Stimulated activated CD4-positive, alpha-beta T cell treated with anti-CD3 and anti-CD28 coated beads, TNF-alpha, amount 100 ng/mL, for 4 hours (primary cell): ENCODE measurements at places on chromosomes 16 and 17.

GRCh38 chr17:27756467-27757371 is 43.6 kb downstream of the NOS2 start:
- peak; percentile 8 for DNase-seq

DNA sequence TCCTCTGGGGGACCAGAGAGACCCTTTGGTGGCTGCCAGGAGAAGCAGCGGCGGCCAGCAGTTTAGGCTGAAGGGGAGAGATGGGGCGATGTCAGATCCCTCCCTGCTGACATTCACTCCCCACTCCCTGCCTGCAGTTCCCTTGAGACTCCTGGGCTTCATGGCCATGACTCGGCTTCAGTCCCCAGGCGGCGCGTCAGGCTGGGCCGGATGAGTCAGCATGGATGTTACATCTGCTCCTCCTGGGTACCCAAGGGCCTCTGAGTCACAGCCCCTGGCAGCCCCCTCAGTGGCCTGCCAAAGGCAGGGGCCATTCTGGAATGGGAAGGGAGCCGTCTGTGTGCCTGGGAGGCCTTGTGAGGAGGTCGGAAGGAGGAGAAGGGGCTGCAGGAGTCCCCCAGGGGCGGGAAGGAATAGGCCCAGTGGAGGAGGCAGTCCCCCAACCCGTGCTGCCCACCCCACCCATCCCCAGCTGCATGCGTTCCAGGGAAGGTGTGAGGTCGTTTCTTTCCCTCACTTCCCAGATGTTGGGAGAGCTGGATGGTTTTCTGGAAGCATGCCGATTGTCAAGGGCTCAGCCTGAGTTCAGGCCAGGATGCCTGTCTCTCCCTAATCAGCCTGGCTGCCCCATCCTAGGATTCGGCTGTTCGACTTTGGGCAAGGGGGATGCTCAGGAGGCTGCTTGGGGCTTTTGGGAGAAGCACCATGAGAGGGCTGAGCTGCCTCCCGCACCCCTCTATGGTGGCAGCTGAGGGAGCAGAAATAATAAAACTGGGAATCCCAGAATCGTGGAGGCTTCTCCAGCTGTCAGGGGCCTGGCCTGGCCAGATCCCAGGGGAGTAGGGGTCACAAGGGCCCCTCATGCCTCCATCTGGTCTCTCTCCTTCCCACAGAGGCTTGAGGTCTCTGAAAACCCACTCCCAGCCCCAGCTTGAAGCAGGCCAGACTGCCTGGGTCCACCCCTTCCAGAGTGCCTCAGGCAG is 9.7 kb downstream of the RHBDL3 start:
- DNase-seq, result no peak

GRCh38 chr17:27994586-27994985 is 47.9 kb upstream of the NLK start:
- no peak for DNase-seq

DNA sequence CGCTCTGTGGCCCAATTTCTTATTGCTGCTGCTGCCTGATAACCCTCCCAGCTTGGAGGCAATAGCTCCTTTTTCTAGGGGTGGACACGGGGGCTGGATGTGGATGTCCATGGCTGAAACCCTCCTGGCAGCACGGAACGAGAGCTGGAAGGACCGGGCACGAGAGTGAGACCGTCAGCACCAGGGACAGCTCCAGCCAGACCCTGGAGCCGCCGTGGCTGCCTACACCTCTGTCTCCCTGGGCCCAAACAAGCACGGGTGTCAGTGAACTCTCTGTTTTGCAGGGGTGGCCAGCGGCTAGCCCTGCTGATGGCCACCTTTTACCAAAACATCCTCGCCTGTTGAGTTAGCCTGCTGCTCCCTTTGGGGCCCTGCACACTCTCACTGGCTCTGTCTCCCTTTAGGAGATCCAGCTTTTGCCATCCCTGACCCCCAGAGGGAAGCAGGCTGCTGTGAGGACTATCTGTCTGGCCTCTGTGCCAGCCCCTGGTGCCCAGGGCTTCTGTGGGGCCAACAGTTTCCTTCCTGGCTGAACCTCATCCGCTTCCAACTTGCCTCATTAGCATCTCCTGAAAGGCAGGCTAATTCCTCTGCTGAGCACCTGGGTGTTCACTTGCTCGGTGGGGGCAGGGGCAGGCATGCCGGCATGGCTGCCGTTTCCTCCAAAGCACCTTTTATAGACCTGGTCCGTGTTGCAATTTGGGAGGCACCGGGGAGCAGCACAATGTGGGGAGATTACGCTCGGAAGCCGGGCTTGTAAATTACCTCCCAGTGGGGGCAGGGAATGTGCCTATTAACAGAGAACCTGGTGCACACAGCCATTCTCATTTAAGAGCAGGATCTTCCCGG is 118.1 kb downstream of the ENGASE start:
- DNase-seq, result no peak

DNA sequence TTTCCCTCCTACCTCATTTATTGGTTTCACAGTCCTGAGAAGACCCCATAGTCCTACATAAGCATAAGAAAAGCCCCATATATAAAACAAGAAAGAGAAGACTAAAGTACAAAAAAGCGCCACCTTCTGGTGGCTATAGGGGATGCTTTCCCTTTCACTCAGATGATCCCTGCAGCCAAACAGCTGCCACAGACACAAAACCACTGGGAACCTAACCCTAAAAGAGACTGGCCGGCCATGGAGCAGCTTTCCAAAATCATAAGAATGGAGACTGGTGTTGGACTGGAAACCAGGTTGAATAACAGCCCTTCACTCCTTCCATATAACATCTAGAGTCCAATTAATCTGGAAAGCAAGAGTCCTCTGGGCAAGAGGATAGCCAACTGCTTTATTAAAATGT is 11.4 kb downstream of the DYNC1LI2 start:
- no peak for DNase-seq

- DNase-seq, result no peak
Observed at GRCh38 chr17:10107316-10108165, 90.9 kb downstream of the GAS7 start.

DNA sequence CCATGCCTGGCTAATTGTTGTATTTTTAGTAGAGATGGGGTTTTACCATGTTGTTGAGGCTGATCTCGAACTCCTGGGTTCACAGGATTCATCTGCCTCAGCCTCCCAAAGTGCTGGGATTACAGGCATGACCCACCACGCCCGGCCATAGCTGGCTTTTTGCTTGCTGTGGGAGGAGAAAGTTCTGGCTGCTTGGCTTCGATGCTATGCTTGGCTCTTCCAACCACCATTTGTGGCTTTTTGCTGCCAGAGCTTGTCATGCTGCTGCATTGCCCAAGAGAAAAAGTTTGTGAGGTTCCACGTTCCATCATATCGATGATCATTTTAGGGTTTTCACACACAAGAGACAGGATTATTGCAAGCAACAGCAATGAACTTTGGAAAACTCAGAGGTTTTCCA is 16.2 kb downstream of the BMERB1 start:
- DNase-seq, result no peak

GRCh38 chr17:77466140-77466539 is 325.4 kb downstream of the SEC14L1 start:
- DNase-seq, result no peak

DNA sequence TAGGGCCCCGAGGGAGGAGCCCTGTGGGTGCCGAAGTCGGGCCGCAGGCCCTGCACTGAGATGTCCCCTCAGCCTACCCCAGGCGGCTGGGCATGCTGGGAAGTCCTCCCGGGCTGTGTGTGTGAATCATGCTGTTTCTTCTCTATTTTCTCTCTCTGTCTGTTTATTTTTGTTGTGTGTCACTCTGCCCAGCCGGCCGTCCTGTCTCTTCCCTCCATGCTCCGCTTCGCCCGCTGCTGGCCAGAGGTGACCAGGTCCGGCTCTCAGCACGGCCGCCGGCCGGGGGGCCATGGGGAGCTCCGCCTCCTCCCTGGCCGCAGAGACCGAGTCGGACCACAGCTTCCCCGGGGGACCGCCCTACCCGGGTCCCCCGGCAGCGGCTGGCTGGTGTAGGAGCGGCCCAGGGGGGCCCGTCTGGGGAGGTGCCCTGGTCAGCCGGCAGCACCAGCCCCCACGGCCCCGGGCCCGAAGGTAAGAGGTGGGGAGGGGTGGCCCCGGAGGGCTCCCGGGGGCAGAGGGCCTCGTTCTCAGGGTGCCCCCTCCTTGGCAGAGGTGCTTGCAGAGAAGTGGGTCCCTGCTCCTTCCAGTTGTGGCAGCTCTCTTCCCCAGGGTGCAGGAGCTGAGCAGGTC is 12.5 kb downstream of the CAPN15 start:
- no peak for DNase-seq

DNA sequence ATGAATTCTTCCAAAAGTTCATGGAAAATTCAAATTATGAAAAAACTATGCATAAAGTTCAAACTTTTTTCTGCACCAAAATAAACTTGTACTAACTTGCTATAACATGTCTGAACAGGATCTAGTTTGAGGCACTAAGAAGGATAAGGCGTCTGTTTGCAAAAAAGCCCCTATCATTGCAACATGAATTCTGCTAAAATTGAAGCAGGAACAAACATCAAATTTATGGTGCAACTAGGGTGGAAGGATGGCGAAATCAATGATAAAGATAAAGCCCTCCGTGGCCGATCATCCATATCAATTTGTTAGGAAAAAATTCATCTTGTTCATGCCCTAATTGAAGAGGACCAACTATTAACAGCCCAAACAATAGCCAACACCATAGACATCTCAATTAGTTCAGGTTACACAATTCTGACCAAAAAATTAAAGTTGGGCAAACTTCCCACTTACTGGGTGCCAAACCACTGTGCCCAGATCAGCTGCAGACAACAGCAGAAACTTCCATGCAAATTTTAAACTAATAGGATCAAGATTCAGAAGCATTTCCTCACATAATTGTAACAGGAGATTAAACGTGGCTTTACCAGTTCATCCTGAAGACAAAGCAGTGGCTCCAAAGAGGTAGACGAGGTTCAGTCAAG is 12.9 kb downstream of the IL21R start:
- no peak for DNase-seq

GRCh38 chr16:11498683-11499082 is 88.0 kb downstream of the LITAF start:
- no peak for DNase-seq

DNA sequence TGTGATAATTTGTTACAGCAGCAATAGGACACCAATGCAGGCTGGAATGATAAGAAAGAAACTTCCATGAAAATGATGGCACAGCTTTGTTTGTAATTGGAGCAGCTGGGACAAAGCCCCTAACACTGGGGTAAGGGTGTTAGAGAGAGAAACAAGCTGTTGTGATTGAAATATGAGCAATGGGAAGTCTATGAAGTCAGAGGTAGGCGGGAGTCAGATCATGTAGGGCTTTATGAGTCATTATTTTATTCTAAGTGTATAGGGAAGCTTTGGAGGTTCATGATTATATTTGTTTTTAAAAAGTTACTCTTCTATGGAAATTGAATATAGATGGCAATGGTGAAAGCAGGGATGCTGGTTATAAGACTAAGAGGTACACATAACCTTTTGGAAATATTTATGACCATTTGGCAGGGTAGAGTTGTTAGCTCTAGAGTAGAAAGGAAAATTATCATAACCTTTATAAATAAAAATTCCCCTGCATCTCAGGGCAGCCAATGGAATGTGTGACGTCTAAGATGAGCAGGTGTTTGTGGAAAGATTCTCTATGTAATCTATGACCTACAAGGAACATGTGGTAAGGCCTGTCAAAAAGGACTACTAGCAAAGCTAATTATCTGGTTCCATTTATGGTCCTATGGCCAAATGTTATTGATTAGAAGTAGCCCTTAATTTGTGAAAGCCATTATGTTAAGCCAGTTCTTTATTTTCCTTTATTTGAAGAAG is 85.6 kb downstream of the KCNJ2 start:
- no peak for DNase-seq

DNA sequence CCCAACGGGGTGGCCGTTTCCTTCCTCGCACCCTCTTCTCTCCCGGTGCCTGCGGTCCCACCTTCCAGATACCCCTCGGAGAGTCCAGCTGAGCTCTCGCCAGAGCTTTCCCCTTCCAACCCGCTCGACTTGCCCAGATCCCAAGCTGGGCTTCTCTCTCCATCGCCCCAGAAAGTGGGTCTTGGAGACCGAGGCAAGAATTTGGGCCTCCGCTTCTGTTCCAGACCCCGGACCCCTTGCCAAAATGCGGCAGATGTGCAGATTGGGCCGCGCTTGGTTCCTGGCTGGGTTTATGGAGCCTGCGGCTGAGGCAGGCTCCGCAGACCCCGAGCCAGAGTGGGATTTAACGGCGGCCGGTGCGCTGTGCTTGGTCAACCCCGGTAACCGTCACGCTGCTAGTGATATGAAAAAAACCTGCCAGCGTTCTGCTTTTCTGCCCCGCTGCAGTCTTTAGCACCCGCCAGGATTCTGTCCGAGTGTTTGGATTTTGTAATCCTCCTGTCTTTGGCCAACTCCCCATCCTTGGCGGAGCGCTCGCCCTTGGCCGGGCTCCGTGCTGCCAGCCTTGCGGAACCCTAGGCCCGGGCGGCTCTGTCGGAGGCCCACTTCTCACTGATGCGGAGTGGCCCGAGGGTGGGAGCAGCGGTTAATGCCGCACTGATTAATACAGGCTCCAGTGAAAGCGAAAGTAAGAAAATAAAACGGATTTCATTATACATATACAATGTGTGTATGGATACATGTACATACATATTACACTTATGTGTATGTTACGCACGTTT is 754 bp upstream of the SLFN11 start:
- DNase-seq, result peak; percentile 15

- no peak for DNase-seq
Observed at GRCh38 chr17:31113939-31114338, 19.2 kb downstream of the NF1 start.

DNA sequence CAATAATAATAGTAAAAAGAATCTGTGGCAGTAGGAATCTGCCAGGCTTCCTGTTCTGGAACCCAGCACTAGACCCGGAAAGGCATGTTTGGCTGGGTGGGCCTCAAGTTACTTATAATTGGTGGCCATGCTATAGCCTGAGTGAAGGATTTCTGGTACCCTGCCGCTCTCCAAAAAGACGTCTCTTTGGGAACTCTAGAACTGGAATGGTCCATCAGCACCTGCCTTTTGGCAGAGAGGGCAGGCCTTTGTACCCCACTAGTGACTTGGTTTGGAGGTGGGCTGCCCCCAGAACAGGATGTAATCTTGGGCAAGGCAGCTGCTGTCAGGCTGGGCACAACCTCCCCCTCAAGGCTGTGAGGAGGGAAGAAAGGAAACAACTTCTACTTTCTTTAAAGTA is 29.3 kb upstream of the ST6GALNAC1 start:
- no peak for DNase-seq

- DNase-seq, result no peak
Observed at GRCh38 chr16:74321356-74321755, 24.7 kb downstream of the PSMD7 start.

DNA sequence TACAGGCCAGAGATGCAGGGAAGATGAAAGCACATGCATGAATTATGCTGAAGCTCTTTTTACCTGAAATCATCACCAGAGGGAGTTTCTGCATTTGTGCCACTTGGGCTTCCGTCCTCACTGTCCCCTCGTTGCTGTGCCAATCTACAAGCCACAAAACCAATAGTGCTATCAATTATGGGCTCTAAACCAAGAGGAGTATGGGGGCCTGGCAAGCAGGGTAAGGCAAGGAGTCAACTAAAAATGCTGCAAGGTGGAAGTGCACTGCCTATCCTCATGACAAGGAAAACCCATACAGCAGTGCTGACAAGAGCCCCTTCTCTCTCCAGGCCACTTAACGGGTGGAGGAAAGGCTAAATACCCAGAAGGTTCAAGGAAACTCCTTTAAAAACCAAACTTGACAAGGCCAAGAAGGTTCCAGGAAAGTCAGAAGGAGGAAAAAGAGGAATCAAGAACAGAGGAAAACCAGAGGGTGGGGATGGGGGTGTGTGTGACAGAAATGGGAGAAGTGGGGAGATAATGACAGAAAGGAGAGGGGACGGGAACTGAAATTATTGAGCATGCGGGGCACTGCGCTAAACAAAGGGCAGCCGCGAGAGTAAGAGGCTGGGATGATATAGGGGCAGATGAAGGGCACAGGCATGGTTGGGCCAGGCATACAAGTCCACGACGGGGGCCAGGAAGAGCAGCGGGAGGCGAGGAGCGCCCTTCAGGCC is 674 bp downstream of the C17orf75 start:
- no peak for DNase-seq

GRCh38 chr17:49572806-49573420 is 2.8 kb upstream of the NXPH3 start:
- no peak for DNase-seq
